ENCODE measurements at places on chromosomes 4 and X.

GRCh38 chr4:140326395-140326993, 47.0 kb upstream of the SCOC start:
- DNase-seq: no peak

GRCh38 chr4:113009461-113009860, 40.0 kb upstream of the ANK2 start:
- DNase-seq: no peak

DNA sequence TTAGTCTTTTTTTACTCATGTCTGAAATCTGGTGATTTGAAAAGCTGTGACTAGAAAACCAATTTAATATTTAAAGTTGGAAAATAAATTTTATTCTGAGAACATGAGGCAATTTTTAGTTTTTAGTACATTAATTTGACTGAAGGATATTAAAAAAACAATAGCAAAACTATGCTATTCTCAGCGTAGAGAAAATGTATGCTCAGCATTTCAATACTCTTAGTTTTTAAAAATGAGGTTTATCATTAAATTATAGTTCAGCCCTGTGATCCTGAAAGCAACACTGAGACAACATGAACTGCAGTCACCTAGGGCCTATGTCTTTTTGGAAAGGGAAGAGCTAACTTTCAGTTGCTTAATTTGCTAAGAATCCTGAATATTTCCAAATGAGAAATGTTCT, 9.5 kb downstream of the GALNT7 start:
- no peak for DNase-seq

- no peak for DNase-seq
Observed at GRCh38 chrX:84709987-84710386, 207.7 kb upstream of the HDX start.

GRCh38 chrX:1545776-1546408, 8.9 kb upstream of the P2RY8 start:
- DNase-seq: no peak

GRCh38 chrX:31374786-31375185, 302.9 kb upstream of the FTHL17 start:
- DNase-seq: no peak

DNA sequence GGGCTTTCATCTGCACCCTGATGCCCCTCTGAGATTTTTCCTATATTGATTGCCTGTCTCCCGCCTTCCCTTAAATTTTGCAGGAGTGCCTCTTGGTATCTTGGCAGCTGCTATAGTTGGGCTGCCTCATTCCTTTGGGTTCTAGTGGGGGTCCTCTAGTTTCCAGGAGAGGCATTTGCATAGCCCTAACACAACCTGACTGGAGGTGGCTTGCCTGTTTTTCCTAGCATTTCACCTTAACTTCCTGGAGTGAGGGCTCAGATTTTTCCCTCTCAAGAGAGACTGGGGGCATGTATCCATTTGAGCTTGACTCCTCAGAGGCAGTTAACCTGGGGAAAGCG, 46.0 kb downstream of the UGT2A3 start:
- DNase-seq: no peak

Data from stimulated activated CD8-positive, alpha-beta memory T cell treated with anti-CD3 and anti-CD28 coated beads, Interleukin-7, amount 100 ng/mL, for 1 hour (primary cell).